ENCODE measurements at places on chromosomes 5 and 9.

DNA sequence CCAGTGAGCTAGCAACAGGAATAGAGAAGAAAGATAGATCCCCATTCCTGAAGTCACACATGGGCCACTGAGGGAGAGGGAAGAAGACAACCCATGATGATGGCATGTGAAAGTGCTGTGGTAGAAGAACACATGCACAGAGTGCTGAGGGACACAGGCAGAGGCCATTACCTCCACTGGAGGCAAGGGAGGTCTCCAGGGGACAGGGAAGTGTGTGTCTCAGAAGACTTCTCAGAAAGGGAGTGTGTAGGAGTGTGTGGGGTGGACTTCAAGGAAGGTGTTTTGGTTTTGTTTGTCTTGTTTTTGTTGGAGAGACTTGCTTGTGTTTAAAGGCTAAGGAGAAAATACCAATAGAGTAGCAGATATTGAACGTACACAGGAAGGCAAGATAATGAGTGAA lies 77.0 kb upstream of the SMARCA2 start:
- no peak for DNase-seq

DNA sequence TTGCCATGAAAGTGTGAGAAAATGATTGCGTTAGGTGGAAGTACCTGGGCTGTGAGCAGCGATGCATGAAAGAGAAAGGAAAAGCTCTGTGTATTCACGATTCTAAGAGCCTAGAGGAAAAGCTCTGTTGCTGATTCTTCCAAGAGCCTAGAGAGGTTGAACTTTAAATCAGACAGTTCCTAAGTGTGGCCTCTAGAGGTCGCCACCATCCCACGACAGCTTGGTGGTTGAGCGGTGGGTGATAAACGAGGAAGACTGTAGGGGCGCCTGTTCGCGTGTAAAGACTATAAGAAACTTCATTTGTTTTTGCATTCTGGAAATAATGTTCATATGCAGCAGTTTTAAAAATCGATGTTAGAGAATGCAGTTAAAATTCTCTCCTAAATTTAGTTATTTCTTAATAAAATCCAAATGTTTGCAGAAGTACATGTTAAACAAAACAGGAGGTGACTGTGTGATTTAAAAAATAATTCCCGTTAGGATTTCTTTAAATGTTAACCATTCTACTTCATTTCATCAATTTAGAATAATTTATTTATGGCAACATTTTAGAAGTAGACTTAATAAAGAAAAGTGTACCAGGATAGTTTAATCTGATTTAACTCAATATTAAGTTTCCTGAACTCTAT lies 107.7 kb downstream of the TENT4A start:
- DNase-seq: no peak

DNA sequence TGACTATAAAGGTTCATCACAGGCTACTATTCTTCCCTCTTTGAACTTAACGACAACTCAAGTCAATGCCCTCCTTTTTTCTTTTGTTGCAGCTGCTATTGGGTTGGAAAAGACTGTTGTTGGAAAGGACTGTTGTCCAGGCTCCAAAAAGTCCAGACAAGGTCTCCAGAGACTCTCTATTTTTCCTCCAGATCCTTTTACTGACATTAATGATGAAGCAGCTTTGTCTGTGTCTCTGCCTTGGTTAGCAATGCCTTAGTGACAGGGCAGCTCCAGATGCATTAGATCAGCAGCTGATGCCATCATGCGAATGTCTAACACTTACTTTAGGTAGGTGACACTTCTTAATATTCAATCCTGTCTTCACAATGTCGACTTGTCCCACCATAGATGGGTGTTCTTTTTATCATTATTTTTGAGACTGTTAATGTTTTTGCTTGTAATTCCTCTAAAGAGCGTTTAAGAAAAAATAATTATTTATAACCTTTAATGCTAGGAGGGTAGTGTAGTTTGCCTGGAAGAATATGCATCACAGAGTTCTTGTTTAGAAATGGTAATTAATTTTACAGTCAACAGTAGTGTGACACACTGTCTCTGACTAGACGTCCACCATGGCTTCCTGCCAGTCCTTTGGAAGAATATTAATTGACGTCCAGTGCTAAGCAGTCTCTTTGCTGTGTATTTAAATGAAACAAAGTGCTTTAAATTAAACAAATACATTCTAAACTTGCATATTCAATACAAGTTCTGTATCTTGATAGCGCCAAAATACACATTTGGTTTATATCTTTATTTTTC lies 492.2 kb downstream of the NR2F1-AS1 start:
- DNase-seq: no peak

DNA sequence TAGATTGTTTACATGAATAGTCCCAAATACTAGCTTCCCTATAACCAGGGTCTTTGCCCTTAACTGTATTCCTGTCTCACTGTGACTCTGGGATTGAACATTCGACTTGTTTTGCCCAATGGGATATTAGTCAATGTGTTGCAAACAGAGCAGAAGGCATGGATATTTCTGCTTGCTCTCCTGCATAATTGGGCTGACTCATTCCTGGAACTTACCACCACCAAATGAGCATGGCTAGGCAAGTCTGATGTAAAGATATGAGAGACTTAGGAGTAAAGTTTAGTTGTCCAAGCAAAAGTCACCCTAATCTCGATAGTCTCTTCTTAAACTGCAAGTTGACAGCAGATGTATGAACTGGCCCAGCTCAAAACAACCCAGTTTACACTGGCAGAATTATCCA lies 273.5 kb upstream of the CCNG1 start:
- DNase-seq: no peak

DNA sequence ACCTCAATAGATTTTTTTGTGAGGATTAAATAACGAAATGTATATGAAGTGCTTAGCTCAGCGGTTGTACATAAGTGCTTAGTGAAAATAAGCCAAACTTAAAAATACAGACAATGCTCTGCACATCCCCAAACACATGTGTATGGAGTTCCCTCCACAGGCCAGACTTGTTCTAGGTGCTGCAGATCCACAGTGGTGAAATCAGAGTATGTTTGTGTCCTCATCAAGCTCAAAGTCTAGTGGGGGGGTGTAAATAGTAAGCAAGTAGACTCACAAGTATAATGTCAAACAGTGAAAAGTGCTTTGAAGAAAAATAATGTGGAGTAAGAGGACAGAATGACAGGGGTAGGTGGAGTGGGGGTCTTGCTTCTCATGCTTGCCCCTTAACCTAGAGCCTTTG lies 157.4 kb upstream of the SPRY4 start:
- no peak for DNase-seq

- DNase-seq: no peak
Observed at GRCh38 chr5:173743641-173744343, 127.3 kb upstream of the BOD1 start.

DNA sequence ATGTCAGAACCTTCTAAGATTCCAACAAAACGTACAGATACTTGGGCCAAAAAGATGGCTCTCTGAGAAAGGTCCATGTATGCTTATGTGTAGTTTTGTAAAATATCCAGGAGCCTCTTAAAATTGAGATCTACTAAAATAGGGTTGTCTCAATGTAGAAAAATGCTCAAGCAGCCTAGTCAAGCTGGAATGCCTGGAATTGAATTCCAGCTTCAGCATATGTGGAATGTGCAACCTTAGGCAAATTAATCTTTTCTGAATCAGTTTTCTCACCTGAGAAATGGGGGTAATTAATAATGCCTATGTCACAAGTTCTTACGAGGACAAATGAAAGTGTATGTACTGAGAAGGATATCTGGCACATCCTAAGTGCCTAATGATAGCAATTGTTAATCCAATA lies 662.4 kb downstream of the DTWD2 start:
- no peak for DNase-seq

DNA sequence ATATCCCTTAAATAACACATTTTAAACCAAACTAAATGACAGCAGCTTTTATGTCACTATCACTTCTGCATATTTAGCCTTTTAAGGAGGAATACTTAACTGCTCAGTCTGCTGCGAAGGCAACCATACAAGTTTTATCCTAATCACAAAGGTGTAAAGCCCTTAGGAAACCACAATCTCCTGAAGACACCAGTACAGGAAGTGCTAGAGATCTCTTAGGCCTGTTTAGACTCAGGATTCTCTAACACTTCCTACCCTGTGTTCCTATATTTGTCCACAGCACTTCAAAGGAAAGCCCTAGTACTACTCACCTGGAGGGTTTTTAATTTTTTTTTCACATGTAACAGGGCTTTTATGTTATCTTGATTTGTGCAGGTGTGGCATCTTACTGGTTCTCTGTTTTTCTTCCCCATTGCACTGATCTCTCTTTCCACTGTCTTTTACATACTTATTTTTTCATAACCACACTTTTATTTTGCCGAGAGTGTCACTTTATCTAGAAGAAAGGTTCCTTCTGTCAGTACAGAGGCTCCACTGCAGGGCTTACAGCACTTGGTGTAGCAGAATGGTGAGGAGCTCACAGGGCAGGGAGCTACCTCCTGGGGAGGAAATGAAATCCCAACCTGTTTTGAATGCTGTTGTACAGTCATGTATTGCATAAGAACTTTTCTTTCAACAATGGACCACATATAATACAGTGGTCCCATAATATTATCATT lies 1060.6 kb upstream of the ACO1 start:
- DNase-seq: no peak

DNA sequence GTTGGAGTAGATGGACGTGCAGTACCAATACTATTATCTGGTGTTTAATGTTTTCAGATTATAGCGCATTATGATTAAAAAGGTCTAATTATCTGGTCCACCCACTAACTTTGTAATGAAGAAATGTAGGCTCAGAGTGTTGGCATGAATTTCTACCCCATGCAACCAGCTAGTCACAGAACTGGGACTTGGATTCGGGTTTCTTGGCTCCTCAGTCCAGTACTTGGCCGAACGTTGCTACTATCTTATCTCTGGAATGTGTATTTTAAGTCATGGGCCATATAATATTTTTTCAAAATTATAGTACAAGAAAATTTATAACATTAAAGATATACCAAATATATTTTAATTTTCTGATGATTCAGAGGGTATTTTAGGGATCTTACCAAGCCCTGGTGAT lies 657.5 kb upstream of the DMAC1 start:
- no peak for DNase-seq

- DNase-seq: no peak
Observed at GRCh38 chr9:36415822-36416525, 15.9 kb upstream of the RNF38 start.

DNA sequence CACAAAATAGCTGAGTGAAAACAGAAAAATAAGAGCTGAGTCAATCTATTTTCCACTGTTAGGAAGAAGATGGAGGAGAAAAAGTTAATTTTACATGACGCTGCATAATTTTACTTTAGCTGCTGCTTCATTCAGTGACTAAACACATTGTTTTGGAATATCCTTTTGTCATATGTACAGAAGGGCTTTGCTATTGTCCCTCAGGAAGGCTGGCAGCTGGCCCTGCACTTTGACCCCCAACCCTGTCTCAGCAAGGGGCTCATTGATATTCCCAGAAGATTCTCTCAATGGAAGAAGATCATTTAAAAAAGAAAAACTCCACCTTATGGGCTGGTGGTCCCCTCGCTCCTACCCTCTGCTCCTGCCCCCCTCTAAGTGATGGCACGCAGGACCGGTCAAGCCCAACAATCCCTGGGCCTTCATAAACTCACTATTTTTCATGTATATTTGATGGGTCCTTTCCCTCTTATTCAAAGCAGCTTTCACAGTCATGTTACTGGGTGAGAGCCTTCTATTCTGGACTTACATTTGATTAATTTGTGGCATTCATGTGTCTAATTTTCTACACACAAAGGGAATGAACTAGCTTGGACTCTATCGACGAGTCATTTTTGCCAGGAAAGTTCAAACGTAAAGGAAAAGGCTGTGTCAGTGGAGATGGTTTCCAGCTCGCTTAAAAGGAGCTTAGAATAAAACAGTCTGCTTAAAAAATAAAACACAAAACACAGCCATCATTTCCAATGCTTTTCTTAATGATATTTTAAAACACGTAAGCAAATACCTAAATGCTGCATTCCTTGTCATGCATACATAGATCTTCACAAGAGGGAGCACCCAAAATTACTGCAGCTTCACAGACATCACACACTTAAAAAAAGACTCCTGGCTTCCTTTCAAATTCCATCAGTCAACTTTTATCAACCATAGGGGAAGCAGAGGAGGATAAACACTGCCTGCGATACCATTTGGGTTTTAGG lies 104.7 kb downstream of the EFNA5 start:
- DNase-seq: no peak
